ENCODE measurements at places on chromosomes 4 and X.

DNA sequence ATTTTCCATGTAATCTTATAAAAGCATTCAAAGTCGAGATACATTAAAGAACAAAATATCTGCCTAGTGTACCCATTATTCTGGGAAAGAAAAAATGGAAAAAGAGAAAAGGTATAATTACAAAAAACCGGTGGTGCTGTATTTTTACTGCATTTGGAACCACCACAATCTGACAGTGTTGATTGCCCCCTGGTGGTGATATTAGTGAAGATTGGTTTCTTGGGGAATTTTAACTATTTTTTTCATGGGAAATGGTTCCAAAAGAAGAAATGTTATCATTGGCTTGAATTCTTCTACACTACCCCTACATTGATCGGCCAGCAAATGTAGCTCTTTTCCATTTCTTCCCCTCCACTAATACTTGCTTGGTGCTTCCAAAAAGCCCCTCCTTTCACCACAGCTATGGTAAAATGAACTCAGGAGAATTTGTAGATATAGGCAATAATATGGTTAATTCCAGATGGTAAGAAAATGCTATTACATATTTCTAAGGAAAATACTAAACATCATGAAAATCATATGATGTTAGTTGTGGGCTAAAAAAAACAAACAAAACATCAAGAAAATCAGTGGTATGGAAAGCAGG lies 50.0 kb downstream of the COX18 start:
- DNase-seq = no peak

DNA sequence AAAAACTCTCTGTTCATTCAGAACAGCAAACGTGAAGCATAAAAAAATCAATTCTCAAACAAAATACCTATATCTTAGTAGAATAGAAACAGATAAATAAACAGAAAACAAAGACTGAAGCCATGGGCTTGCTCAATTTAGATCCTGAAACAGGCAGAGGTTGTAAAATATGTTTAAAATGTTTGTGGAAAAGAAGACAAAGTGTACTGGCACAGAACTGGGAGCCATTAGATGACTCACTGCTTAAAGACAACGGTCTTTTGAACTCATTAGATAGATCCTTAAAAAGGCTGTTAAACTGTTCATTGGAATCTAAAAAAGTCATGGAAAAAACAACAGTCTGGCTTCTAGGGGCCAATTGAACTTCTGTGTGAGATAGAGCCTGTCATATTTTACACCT lies 247.0 kb upstream of the NDST4 start:
- DNase-seq = no peak

DNA sequence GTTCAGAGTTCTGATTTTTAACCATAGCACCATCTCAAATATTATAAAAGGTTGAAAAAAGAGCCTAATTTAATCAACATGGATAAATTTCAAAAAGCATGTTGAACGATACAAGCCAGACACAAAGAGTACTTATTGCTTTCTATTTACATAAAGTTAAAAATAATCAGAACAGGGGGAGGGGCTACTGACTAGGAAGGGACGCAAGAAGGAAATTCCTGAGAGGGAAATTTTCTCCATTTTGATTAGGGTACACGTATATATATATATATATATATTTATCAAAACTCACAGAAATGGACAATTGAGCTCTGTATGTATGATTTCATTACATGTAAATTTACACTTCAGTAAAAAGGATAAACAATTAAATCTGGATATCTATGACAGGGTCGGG lies 482 bp upstream of the MBTPS2 start:
- no peak for DNase-seq

- DNase-seq = no peak
Observed at GRCh38 chr4:141845901-141846300, 209.5 kb downstream of the IL15 start.

DNA sequence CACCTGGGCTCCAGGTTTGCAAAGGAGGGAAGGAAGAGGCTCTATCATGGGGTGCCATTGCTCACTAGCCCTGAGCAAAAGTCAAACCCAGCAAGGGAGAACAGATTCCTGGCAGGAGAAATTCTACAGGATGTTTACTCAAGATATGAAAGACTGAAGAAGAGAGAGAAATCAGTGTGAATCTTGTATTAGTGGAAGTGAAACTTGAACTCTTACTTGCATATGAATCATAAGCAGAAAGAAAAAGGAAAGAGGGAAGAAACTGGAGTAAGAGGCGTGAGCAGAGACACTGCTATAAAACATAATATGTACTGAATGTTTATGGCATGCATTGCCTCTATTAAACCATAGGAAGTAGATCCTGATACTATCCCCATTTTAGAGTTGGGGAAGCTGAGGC lies 60.9 kb downstream of the C4orf46 start:
- no peak for DNase-seq

DNA sequence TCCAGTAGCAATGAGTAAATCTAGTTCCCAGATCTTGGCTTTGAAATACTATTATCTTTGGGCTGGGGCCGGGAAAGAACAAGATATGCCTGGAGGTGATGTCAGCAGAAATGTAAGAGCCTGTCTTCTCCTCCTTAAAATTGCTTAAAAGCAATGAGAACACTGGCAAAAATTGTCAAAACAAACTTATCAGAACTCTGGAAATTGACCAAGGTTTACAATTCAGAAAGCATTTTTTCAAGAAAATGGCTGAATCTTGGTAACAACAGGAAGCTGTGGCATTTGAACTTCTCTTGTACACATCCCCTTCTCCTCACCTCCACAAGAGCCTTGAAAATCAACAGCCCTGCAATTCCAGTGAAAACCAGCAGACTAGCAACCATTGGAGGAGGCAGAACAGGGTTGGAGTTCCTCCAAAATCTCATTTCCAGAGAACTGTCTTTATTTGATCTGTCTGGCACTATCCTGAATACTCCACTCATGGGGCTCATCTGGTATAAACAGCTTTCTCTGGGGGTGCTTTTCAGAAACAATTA lies 13.5 kb downstream of the TIMP1 start:
- DNase-seq = no peak

- DNase-seq = no peak
Observed at GRCh38 chrX:132088864-132089263, 39.0 kb downstream of the FRMD7 start.

DNA sequence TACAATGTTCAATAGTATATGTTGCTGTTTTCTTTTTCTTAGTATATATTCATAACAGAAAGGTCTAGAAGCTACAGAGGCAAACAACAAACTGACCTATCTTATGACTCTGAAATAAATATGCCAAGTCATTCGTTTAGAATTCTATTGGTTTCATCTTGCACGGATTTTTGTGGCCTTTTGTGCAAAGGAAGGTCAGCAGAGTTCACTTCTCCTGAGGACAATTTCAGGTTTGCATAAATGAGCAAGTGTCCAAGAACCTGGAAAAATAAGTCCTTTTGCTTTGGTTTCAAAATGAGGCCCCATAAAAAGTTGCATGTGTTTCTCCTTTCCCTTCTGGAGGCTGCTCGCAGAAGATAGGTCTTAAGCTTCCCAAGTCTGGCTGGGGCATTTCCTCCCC lies 156.9 kb downstream of the APBB2 start:
- no peak for DNase-seq

DNA sequence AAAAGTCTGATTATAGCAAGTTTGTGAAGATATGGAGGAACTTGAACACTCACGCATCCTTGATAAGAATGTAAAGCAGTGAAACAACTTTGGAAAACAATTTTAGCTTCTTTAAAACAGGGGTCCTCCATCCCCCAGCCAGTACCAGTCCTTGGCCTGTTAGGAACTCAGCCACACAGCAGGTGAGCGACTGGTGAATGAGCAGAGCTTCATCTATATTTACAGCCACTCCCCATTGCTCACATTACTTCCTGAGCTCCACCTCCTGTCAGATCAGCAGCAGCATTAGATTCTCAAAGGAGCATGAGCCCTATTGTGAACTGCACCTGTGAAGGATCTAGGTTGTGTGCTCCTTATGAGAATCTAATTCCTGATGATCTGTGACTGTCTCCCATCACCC lies 530.3 kb upstream of the PRKX start:
- DNase-seq = no peak

GRCh38 chr4:123556526-123556925 lies 159.9 kb downstream of the SPRY1 start:
- no peak for DNase-seq

DNA sequence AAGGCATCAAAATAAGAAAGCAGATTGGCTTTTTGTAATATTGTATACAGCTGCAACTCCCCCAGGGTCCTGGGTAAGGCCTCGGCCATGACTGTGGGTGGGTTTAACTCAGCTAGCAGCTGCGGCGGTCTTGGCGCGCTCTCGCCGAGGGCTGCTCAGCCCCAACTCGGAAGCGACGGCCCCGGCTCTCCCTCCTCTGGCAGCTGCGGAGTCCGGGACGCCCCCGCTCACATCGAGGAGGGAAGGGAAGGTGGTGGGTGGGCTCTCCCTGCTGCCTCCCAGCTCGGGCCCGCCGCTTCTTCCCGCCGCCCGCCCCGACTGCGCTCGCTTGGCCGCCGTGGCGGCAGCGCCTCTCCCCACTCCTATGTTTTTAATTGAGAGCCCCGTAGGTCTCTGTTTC lies 51.2 kb downstream of the GPR50 start:
- DNase-seq = no peak

DNA sequence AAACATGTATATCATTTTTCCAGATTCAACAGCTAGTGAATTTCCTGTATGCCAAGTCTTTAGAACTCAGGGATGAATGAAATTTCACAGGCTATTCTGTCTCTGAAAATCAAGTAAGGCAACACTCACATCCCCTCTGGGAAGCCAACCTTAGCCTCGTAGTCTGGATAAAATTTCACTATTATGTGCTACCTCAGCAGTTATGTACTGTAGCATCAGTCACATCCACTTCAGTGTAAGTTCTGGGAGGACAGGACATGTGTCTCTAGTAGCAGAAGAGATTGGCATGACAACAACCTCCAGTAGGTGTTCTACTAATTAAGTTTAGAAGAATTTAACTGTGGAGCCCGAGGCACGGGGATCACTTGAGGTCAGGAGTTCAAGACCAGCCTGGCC lies 42.4 kb upstream of the HS3ST1 start:
- no peak for DNase-seq

GRCh38 chr4:57374866-57375595 lies 264.8 kb upstream of the IGFBP7 start:
- DNase-seq = no peak

- DNase-seq = no peak
Observed at GRCh38 chr4:153546280-153546679, 80.1 kb downstream of the TMEM131L start.

- DNase-seq = no peak
Observed at GRCh38 chrX:15215366-15215765, 54.5 kb downstream of the ASB9 start.

DNA sequence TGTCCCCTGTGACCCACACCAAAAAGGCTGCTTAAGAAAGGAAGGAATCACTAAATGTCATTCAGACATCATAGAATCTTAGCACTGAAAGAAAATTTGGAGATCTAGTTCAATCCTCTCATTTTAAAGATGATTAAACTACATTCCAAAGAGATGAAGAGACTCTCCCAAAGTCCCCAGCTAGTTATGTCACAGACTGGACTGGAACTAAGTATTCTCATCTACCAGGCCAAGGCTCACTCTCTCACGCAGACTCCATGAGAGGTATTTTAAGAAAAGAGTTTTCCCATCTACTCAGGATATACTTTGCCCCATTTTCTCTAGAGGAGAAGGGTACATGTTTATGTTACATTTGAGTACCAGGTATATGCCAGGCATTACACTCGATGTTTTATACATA lies 6.9 kb downstream of the FABP2 start:
- DNase-seq = no peak

DNA sequence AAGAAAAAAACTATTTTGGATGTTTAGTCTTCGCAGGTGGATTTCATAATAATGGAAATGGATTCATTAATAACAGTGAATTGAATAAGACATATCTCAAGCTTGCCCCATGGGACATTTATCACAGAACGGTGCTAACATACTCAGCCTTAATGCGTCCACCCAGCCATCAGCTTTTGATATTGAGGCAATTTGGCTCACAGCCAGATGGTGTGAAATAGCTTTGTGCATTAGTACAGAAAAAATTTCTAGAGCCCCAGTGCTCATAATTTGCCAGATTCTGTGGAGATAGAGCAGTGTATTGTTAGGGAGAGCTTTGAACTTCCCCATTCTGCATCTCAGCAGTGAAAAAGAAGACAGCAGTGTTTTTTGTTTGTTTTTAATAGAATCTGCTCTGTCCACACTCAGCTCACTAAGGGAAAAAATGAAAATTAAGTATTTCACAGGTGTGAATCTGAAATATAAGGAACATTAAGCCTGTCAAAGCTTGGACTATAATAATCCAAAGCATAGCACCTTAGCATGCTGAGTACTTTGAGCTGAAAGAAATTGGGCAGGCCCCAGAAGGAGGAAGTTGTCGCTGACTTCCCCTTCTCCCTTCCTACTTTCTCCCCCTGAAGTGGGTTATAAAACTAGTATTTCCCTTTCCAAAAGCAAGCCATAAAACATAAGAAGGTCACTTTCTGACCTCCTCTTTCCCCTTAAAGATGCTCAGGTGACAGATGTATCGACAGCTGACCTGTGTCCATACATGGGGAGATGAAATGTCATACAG lies 295.8 kb downstream of the MAGEB5 start:
- DNase-seq = no peak

DNA sequence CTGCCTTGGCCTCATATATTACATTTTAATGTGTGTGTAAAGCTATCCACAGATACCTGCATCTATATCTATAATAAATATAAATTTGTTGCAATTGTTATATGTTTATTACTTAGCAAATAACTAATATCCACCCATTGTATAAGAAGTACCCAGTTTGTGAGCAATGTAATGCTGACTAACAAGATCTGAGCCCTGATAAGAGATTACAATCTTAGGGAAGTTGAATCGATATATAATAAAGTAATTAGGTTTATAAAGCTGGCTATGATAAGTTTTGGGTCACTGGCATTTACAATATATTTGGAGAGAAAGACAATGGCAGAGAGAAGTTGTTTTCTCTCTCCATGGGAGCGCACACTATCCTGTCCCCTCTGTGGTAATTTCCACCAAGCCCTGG lies 280.6 kb downstream of the NR3C2 start:
- no peak for DNase-seq

DNA sequence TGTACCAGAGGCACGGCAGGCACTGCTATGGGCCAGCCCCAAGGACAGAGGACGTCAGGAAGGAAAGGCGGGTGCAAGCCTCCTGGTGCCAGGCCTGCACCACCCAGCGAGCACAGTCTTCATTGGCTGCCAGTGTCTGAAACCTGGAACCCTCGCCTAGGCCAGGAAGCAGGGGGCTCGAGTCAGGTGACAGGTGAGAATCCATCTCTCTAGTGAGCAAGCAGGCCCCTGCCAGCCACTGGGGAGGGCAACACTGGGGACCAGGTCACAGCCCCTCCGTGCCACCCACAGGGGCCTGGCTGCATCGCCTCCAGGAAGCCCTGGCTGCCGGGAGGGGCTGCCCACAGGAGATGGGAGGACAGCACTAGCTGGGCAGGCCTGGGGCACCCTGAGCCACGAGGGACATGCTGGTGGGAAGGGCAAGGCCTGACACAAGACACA lies 6.9 kb upstream of the HAUS3 start:
- DNase-seq = no peak

- no peak for DNase-seq
Observed at GRCh38 chrX:8955511-8955910, 78.4 kb downstream of the FAM9B start.

All from amygdala (tissue), 56 donors.